CD4-positive, alpha-beta T cell treated with Interleukin-17A for 1 hour (primary cell): ENCODE measurements at places on chromosomes 7 and 10.

DNA sequence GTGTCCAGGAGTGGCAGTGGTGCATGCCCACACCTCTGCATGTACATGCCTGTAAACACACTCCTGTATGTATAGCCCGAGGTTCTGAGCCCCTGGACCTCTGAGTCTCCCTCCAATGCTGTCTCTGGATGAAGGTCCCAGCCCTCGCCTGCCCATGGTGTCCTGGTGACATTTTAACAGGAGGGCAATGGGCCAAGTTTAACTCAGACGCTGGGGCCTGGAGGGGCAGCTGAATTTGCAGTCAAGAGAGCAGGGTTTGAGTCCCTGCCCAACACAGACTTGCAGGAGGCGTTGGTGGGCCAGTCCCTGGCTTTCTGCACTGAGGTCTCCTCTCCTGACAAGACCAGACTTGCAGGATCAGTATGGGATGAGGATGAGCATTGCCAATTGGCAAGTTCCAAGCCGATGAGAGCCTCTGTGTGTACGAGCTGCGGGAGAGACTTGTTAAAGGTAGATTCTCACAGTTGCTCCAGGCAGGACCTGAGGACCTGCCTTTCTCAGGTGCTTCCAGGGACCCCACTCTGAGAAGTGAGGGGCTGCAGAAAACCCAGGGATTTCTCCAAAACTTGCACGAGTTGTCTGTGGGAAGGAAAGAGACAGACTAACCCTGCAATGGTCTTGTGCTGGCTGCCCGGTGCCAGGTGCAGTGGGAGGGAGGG, 141.9 kb downstream of the ELFN1 start:
- no peak for DNase-seq

DNA sequence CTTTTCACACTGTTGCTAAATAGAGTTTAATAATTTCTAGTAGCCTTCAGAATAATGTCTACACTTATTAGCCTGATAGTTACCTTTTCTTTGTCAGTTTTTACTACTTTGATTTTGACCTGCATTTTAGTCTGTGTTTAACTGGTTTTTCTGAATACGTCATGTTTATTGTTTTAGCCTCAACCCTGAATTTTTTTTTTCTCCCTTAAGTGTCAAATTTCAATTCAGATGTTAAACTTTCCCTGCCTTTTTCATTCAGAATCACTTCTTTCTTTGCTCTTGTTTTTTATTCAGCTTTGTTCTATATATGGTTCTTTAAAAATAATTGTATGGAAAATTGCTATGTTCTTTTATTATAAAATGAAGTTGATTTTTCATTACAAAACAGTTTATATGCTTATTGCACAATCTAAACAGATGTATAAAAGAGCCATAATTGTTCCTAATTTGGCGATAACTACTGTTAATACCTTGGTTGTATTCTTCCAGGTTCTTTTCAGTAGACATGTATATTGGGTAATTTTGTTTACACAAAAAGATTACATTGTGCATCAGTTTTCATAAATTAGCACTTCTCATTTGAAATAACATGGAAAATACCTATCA, 159.7 kb downstream of the ADK start:
- DNase-seq: no peak

DNA sequence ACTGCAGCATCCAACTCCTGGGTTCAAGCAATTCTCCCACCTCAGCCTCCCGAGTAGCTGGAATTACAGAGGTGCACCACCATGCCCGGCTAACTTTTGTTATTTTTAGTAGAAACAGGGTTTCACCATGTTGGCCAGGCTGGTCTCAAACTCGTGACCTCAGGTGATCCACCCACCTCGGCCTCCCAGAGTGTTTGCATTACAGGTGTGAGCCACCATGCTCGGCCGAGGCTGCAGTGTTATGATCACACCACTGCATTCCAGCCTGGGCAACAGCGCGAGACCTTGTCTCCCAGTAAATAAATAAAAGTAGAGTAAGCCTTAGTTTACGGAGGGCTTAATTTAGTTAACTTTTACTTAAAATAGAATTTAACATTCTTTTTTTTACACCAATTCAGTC, 23.7 kb upstream of the IGF2BP3 start:
- DNase-seq: no peak

GRCh38 chr10:551373-552252, 137.9 kb downstream of the DIP2C start:
- DNase-seq: no peak

- no peak for DNase-seq
Observed at GRCh38 chr10:67385566-67385965, 310.4 kb downstream of the CTNNA3 start.

DNA sequence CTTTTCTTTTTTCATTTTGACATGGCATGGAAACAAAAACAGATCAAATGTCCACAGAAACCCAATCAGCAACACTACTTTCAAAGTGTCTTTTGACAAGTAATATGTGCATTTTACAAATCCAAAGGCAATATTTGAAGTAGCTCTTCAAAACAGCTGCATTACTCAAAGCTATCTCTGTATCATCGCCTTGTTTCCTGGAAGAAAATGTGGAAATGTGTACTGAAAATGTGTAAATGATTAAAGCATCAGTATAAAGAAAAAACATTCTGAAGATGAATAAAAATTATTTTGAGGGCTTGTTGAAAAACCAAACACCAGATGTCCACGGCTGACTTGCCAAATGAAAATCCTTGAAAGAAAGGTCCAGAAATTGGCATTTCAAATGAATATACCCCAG, 16.5 kb upstream of the ITGB8 start:
- DNase-seq: no peak

- no peak for DNase-seq
Observed at GRCh38 chr10:60465801-60466200, 76.1 kb upstream of the ANK3 start.

- no peak for DNase-seq
Observed at GRCh38 chr10:413662-414071, 275.8 kb downstream of the DIP2C start.

- no peak for DNase-seq
Observed at GRCh38 chr7:128799451-128799850, 7.7 kb downstream of the CCDC136 start.

GRCh38 chr7:138328215-138328614, 131.8 kb upstream of the TRIM24 start:
- no peak for DNase-seq

DNA sequence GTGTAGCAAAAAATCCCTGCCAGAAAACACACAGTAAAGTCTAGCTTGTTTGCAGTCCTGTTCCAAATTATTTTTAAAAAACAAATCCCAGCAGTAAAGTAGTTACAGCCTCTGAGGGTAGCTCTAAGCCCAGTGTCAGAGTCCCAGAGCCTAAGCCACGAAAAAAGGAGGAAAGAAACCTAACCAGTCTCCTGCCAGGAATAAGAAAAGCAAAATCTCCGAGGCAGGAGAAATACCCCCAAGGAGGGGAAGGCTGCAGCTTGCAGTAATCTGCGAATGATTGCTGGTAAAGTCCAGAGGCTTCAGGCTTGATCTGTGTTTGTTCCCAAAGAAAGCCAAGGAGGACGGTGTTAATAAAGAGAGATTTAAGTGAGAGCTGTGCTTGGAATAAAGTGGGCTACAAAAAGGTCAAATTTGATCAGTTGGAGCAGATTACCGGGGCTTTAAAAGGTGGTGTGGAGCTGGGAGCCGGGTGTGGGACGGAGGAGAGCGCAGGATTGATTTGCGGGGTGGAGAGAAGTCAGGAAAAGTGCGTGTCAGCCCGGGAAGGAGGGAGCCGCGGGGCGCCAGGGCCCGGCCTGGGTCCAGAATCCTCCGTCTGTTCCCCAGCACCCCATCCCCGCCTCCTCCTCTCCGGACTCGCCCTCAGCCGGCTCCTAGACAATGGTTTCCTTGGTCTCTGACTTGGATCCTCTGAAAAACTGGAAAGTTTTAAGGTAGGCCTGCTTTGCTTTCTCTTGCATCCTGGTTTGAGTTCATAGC, 219.4 kb upstream of the CELF2 start:
- no peak for DNase-seq

DNA sequence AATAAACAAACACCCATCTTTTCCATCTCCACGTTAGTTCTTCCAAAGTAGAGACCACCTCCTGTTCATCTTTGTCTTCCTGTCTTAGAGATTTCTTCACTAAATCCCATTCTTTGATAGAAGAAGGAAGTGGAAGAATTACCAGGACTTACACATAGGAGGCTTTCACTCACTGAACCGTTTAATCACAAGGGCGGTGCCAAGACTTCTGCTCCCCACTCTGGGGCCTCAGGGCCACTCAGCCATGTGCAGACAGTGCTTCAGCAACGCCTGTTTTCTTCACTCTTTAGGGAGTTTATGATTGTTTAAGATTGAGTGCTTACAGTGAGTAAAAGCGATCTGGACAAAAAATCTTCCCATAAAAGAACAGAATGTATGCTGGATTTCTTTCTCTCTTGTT, 63.9 kb upstream of the SORCS3 start:
- DNase-seq: no peak

- peak; percentile 12 for DNase-seq
Observed at GRCh38 chr7:137626469-137627067, 220.2 kb downstream of the DGKI start.

DNA sequence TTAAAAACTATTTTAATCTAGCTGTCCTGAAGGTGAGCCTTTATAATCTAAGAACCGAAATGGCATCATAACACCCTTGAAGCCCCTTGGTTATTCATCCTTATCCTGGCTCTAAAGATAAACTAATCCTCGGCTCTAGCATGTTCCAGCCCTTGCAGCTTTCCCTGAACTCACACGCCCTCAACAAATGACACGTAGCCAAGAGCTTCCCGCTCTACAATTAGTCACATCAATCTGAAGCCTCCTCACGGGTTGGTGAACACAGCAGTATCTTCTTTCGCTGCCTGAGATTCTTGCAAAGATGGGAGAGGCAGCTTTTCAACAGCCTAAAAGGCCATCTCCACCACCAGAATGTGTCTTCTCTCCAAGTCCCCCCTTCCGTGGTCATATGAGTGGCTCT, 4.1 kb downstream of the FRMD4A start:
- no peak for DNase-seq
